ENCODE measurements at places on chromosomes 3 and 15.

DNA sequence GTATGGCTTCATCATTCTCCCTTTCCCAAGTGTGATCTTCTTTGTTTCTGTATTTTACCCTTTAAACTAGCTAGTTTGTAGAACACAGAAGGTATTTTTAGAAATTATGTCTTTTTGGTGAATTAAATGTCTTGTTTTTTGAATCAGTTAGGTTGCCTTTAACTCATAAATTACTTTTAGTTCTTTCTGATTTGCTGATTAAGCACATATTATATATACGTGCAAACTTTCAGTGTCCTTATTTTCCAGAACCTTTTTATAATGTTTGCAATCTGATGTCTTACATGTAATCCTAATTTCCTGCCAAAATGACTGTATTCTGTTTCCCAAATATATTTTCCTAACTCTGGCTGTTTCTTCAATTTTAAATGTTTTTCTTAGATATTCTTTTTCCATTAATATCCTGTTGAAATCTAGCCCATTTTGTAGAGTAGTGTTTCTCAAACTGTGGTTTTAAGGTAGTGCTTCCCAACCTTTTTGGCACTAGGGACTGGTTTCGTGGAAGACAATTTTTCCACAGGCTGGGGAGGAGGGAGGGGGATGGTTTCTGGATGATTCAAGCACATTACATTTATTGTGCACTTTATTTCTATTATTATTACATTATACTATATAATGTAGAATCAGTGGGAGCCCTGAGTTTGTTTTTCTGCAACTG lies 51.8 kb downstream of the CHD2 start:
- no peak for DNase-seq

DNA sequence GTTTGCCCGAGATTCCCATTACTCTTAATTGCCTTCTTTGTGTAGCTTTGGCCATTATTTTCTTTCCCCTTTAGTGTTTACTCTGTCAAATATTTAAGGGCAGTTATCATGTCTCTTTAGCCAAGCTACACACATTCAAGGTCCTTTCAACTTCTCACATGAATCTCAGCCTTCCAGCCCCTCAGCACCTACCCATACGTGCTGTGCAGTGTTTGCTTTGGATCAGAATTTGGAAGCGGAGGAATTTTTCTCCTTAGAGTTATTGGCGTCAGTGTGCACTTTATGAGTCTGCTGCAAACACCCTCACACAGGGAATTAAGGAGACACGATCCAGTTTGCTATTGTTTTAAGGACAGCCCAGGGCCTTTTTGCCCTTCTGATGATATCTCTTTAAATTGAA lies 231.6 kb downstream of the CACNA2D3 start:
- no peak for DNase-seq

DNA sequence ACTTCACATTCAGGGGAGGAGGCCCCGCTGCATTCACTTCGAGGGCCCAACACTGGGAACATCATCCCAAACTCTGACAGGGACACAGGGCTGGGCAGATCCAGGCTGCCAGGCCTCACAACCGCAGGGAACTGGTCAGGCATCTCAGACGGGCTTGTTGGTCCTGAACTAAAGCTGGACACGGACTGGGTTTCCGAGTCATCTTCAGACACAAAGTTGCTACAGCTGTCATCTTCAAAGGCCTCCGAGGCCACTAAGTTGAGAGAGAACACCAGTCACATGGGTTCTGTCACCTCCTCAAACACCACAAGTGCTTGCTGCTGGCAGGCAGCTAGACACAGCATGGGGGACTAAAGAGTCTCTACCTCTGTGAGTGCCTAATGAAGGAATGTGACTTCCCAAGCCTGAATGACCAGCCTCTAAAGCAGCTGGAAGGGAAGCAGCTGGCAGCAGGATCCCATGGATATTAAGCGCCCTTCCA lies 50.9 kb downstream of the CAPN7 start:
- DNase-seq: no peak

DNA sequence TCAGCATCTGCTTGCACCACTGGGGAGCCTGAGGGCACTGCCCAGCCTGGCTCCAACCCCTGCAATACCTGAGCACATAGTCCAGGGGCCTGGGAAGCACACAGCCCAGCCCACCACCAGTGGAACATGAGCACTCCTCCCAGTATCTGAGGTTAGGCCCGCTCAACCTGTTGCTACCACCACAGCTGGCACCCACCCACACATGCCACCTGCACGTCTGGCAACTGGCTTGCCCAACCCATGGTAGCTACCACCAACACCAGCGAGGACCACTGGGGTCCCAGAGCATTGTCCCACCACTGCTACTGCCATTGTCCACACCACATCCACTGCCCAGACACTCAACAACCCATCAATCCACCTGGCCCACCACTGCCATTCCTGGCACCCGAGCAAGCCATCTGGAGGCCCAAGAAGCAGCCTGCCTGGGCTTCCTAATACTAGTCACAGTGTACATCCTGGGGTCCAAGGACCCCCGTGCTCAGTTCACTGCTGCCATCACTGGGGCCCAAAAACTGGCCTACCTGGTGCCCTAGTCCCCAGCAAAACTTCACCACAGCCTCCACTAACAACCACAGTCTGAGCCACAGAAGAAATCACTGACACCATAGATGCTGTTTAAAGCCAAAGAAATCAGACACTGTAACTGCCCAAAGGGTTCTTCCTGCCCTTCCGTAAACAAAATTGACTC lies 62.1 kb upstream of the TBC1D23 start:
- no peak for DNase-seq

DNA sequence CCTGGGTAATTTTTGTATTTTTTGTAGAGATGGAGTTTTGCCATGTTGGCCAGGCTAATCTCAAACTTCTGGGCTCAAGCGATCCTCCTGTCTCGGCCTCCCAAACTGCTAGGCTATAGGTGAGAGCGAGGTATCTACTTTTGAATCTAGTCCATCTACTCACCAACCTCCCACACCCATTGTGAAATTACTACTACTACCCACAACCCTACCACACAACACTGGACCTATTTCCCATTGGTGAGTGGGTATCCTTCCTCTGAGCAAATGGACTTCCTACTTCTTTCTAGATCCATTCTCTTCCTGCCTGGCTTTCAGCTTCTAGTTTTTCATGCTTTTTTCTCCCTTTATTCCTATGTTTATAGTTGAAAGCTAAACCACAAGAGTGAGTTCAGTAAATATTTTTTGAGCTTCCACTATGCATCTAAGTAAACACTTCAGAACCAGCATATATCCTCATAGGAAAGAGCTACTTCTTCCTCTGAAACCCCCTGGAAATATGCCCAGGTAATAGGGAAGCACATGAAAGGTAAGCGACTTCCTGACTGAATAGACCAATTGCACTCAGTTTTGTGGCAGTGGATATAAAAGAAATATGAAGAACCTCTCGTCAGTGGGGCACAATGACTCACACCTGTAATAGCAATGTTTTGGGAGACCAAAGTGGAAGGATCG lies 39.1 kb downstream of the MYO1E start:
- DNase-seq: no peak

Data from activated naive CD4-positive, alpha-beta T cell treated with anti-CD3 and anti-CD28 coated beads for 36 hours (primary cell).